ENCODE measurements at places on chromosomes 1 and 21.

GRCh38 chr1:14106679-14107313, 406.8 kb downstream of the PRDM2 start:
- DNase-seq = no peak

GRCh38 chr1:237084341-237085077, 42.5 kb downstream of the RYR2 start:
- DNase-seq = no peak

GRCh38 chr1:198360208-198360729, 180.2 kb downstream of the ATP6V1G3 start:
- no peak for DNase-seq

DNA sequence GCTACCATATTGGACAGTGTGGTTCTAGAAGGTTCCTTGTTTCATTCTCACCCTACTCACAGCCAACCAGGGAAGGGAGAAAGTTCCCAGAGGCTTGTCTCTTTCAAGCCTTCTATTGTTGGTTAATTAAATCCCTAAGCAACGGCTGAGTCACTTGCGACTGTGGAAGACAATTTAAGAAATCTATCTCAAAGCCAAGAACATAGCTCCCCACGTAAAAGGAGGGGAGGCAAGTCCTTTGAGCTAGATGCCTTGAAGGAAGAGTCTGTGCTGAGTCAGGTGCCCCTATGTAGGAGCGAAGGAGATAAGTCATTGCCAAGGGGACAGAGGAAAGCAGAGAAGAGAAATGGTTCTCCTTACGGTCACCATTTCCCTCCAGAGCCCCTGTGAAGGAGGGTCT, 79.4 kb upstream of the PPP2R5A start:
- DNase-seq = no peak

GRCh38 chr1:84122780-84123382, 21.2 kb upstream of the PRKACB start:
- DNase-seq = no peak

GRCh38 chr1:117967477-117967876, 37.9 kb downstream of the WDR3 start:
- no peak for DNase-seq

GRCh38 chr21:19326531-19327319, 923.1 kb upstream of the TMPRSS15 start:
- DNase-seq = no peak

- no peak for DNase-seq
Measured at GRCh38 chr1:24708938-24709337, 36.3 kb upstream of the CLIC4 start.

GRCh38 chr1:230744382-230744781, 2.8 kb upstream of the CAPN9 start:
- no peak for DNase-seq

GRCh38 chr1:152967201-152967600, 3.2 kb upstream of the SPRR4 start:
- no peak for DNase-seq

GRCh38 chr1:202858789-202859414, 30.0 kb downstream of the RABIF start:
- no peak for DNase-seq

- DNase-seq = no peak
Measured at GRCh38 chr1:21077085-21077484, 99.6 kb downstream of the EIF4G3 start.

DNA sequence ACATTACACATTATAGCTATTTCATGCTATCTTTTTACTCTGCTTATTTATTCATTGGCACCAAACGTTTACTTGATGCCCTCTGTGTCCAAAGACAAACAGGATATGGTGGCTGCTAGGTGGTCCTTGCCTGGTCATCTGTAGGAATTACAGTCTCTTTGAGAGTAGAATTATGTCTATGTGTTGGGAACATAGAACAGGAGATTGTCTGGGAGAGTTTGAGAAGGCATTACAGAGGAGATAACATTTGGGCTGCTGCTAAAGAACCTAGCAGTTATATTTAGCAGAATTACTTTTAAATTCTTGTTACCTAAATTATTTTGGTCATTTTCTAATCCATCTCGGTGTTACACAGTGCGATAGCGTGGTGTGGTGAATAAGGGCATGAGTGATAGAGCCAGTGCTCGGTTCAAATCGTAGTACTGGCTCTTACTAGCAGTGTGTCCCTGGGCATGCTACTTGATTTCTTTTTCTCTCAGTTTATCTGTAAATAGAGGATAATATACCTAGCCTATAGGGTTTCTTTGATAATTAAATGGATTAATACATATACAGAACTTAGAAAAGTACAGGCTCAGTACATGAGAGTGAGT, 20.5 kb downstream of the RRP15 start:
- DNase-seq = no peak

DNA sequence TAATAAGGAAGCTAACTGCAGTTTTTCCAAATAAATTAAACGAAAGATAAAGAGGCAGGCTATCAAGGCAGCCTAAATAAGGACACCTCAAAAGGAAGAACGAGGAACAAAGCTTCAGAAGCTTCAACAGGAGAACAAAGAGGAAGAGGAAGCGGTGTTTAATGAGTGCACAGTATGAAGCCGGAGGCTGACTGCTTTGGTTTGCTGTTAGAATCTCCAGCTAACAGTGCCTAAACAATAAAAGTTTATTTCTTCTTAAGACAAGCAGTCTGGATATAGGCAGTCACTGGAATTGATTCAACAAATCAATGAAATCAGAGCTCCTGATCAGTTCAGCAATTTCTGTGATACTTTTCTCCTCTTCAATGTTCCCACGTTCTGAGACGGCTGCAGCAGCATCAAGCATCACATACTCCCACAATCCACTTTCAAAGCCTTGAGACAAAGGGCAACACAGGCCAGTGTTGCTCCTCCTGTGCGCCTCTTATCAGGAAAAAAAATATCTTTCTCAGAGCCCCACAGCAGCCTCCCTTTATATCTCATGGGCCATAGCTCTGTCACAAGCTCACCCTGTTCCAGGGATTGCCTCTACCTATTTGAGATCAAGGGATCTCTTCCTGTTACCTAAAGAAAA, 365.6 kb upstream of the ST6GALNAC5 start:
- DNase-seq = no peak

- no peak for DNase-seq
Measured at GRCh38 chr1:21909787-21910503, 27.2 kb downstream of the HSPG2 start.

DNA sequence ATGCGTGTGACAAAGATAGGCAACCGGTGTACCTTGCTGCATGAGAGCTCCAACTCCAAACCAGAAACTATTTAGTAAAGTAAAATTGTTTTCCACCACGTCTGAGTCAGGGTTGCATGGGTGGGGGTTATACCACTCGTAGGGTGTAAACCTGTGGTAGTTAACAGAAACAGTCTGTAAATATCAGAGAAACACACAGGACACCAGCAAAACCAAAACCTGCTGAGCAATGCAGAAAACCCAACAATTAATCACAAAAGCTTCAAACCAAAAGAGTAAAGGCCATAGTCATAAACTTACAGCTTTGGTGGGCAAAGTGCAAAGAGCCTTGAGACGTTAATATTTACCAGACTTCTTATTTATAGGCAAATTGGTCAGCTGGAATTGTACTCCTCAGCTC, 282.7 kb downstream of the BACH1 start:
- no peak for DNase-seq

DNA sequence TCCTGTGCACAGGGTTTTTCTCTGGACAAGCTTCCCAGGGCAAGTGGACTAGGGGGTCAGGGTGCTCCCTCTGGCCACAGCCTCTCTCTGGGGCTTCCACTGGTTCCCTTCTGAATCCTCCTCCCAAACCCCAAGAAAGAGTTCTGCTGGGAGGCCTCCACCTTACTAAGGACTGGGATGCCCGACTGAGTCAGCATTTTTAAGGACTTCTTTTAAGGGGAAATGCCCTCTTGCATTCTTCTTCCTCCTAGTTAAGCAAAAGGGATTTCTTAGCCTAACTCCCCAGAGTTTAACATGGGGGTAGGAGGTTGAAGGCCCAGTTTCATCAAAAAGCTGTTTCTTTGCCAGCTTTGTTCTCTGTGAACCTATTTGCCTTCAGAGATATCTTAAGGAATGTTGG, 99.7 kb upstream of the KRTAP19-8 start:
- no peak for DNase-seq

DNA sequence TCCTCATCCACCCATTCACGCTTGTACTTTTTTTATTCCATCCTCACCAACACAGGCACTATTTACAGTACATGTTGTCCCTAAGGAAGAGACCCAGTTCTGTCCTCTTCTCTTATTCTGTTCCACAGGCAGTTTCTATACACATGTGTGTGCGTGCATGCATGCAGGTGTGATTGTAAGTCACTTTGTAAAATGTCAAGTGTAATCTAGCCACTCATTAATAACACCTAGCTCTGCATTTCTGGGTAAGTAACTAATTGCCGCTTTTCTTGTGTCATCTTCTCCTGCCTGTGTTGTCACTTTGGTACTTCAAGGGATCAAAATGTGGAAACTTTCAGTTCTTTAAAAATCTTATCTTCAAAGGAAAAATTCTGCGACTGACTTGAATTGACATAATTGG, 377.2 kb downstream of the SEC16B start:
- DNase-seq = no peak

DNA sequence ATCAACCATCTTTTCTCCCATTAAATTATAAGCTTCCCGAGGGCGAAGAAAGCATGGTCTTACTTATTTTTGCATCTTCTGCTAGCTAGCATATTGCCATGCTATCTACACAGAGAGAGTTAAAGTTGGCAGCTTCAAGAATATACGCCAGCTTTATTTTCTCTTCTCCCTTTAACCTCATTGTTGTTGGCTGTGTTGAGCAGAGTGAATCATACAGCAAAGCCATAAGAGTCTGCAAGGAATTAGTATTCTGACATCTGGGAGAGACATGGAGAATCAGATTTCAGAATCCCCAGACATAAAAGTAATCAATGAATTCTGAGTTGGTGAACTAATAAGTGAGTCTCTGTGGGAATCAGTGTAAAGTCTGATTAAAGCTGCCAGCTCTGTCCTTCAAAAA, 649.6 kb upstream of the PTBP2 start:
- DNase-seq = no peak

DNA sequence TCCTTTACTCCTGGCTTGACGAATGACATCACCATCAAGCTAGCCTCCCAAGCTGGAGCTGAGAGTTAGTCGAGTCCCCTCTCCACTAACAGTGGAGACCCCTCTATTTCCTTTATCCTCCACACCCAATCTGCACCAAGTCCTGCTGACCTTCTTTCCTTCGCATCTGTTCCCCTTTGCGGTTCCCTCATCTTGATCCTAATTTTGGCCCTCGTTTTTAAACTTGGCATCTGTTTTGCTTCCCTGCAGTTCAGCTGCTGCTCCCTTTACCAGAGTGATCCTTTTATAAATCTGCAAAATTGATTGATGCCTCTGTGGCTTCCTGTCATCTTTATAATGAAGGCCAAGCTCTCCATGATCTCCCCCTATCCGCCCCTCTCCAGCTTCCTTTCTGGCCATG, 49.0 kb upstream of the TSPAN2 start:
- DNase-seq = no peak

DNA sequence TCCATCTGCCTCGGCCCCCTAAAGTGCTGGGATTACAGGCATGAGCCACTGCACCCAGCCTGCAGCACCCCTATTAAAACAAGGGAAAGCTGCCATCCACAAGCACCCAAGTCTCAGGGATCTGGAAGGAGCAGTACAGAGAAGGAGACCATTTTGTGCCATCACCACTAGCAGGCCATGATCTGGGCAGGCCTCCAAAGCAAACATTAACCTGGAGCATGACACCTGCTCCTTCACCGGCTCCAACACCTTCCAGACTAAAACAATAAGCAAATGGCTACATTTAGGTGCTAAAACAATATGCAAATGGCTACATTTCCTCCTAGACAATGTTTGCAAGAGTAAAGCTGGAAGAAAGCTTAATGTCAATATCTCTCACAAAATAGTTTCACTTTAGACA, 16.7 kb downstream of the MEAF6 start:
- no peak for DNase-seq

DNA sequence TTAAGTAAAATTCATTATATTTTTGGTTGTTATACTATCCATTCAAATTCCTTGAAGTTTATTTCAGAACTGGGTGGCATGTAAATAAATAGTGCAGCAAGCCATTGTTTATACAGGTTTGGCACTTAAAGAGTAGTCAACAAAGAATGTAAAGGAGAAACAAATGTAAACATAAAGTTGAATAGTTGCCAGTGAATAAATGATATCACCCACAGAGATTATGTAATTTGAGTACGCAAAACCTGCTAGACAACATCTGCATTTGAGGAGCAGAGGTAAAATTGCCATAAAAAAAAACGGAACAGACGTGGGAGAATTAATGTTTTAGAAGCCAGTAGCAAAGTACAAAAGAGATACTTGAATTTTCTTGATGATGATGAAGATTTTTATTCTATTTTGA, 111.6 kb downstream of the ADGRL2 start:
- DNase-seq = no peak

DNA sequence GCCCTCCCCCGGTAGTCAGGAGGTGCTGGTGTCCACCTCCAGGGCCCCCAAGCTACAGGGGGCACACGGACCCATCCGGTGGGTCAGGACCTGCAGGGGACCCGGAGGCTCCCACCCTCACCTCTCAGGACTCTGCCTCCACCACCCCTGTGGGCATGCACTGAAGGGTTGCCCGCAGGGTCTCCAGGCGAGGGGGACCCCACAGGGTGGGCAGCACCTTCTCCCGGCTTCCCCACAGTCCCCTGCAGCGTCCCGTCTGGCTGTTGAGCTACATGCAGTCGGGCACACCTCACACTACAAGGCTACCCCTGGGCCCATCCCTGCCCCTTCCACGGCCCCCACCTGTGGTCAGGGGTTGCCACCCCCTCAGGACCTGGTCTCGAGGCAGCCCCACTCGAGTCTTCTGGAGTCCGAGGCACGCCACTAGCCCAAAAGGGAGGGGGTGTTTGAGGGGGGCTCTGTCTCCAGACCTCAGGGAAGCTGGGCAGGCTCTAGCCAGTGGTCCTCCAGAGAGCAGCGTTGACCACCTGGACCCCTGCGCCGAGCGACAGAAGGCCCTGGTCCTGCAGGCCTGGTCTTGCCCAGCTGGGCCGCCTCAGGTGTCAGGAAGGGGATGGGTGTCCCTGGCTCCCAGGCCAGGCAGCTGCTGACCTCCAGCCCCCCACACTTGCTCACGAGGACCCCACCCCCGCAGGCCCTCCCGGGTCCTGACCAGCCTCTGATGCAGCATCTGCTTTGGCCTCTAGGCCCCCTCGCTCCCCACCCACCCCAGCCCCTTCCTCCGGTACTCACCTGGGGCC, 9.6 kb downstream of the PARS2 start:
- no peak for DNase-seq
